ENCODE measurements at places on chromosomes 13 and 19.

DNA sequence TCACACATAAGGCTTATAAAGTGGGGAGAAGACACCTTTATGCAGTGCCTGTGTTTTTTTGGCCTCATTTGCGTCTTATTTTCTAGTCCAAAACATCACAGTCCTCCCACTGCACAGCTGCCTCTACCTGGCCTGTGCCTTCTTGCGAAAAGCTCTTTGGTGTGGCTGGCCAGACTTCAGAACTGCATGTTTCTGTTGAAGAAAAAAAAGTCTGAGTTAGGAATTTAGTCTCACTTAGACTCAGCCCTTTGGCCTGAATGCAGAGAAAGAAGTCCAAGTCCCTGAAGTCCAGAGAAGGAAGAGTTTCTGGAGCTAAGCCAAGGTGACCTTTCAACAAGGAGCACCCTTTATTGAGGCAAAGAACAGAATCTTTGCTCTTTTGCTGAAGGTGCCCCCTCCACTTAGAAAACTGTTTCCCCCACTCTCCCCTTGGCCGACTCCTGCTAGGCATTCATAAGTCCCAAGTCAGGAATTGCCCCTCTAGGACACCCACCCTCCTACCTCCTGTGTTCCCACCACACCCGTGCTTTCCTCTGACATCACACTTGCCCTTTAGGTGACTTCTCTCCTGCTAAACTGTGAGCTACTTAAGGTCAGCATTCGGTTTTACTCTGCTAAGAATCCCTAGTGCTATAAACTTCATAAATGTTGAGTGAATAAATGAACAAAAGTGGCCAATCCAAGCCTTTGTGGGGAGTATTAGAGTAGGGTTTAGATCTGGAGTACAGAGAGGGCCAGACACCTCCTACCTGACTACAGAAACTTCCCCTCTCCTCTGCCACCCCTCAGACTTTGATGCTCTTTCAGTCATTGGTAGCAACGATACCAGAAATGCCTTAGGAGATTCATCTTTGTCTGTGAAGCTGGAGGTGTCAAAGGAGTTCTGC lies 226.8 kb downstream of the LACC1 start:
- no peak for DNase-seq

DNA sequence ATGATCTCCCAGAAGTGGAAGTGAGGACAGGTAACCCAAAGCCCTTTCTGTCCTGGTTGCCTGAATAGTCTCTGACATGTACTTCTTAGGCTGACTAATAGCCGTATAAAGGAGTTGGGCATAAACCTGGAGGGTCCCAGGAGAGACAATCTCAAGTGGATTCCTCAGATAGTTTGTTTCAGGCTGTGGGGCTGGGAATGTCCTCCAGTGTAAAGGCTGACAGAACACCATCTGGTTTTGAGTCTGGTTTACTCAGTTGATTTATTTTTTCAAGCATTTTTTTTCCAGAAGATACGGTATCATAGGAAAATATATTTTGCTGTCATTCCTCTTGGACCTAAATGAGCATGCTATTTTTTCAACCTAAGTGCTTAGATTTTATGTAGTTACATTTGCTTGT lies 15.2 kb downstream of the HTR2A start:
- no peak for DNase-seq

DNA sequence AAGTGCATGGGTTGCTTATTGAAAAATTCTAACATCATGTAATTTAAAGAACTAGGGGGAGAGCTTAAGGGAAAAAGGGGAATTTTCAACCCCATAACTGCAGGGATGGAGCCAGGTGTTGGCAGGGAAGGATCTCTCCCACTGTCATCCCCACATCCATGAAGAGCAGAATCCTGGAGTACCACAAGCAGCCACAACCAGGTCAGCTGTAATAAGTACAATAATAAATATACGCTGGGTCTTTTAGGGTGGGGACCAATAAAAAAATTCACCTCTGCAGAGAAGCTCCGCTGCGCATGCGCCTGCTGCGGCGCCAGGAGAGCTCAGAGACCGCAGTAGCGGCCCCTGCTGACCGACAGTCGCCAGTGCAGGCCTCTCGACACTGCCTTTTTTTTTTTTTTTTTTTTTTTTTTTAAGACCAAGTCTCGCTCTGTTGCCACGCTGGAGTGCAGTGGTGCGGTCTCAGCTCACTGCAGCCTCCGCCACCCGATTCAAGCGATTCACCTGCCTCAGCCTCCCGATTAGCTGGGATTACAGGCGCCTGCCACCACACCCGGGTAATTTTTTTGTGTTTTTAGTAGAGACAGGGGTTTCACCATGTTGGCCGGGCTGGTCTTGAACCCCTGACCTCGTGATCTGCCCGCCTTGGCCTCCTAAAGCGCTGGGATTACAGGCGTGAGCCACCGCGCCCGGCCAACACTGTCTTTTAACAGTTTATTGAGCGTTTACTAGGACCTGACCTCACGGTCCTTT lies 2.5 kb upstream of the EEF2 start:
- DNase-seq, result peak; percentile 90

DNA sequence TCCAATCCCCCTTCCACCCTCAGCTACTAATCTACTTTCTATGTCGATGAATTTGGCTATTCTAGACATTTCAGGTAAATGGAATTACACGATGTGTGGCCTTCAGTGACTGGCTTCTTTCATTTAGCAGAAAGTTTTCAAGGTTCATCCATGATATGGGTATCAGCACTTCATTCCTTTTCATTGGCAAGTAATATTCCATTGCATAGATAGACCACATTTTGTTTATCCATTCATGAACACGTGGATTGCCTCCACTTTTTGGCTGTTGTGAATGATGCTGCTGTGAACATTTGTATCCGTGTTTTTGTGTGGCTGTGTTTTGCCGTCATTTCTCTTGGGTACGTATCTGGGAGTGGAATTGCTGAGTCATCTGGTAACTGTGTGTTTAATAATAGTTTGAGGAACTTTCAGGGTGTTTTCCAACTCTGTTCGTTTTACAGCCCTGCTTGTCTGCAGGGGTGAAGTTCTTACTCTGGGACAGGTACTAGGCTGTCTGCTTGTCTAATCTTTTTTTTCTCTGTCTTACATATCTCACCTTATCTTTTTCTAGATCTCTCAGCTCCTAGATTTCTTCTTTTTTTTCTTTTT lies 32.5 kb downstream of the MARK4 start:
- no peak for DNase-seq

GRCh38 chr19:42178791-42179674 lies 38.4 kb downstream of the DEDD2 start:
- DNase-seq, result no peak

GRCh38 chr19:46622118-46622446 lies 2.8 kb downstream of the PTGIR start:
- DNase-seq, result no peak

DNA sequence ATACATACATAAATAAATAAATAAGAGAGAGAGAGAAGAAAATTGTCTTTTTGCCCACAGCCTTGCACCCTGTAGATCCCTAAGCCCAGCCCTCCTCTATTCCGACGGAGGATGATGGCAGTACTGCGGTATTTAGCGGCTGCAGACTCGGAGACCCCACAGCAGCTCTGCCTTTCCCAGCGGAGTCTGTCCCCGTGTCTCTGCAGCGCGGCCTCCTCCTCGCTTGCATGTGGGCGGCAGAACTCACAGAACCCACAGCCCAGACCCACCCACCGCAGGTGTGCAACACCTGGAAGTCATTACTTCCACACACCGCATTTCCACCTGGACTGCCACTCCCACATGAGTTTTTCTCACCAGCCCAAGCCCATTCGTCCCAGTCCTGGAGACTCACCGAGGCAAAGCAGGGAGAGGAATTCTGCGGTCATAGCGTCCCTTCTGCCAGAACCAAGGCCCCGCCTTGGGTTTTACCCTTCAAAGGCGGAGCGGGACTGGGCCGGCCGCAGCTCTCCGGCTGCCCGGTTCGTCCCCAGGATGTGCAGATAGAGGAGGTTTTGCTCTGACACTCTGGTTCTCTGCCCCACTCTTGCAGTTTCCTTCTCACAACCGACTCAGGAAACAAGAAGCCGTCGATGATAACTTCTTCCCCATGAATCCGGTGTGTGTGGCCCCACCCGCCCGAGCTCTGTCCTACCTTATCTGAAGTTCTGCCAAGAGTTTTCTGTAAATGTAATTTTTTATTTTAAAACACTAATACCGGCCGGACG lies at the start of gene VSTM1:
TSS of gene VSTM1 (minus strand) at position 548 of the 767 bp plus-strand sequence. CDS start at position 428, 120 bp downstream.
- DNase-seq, result no peak

- DNase-seq, result peak; percentile 94
Measured at GRCh38 chr19:5803752-5804515, 933 bp upstream of the NRTN start.

DNA sequence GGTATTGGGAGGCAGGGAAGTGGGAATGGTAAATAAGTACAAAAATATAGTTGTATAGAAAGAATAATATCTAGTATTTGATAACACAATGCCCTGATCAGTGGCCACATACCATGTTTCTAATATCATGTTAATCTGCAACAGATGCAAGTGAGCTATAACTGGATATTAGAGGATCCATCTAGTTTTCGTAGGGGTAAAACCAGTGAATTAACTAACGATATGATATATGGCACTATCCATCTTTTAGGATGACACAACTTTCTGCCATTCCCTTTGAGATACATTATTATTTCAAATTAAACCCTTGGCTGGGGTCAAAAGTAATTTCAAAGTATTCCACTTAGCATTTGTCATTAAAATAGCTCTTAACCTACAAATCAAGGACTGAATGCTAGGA lies 1686.2 kb downstream of the SLITRK1 start:
- no peak for DNase-seq

GRCh38 chr19:31377736-31378135 lies 28.5 kb upstream of the TSHZ3 start:
- no peak for DNase-seq

DNA sequence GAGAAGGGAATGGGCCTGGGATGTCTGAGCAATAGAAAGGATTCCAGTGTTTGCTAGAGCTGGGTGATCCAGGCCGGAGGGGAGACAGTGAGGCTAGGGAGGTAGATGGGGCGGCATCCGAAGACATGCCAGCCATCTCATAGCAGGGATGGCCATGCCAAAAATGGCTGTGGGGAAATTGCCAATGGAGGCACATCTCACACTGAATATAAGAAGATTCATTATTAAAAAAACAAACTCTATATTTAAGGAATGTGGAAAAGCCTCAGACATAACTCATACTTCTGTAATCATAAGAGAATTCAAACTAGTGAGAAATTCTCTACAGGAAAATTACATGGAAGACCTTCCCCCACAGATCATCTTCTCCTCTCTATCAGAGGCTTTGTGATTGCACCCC lies 289.2 kb downstream of the FGF9 start:
- no peak for DNase-seq

DNA sequence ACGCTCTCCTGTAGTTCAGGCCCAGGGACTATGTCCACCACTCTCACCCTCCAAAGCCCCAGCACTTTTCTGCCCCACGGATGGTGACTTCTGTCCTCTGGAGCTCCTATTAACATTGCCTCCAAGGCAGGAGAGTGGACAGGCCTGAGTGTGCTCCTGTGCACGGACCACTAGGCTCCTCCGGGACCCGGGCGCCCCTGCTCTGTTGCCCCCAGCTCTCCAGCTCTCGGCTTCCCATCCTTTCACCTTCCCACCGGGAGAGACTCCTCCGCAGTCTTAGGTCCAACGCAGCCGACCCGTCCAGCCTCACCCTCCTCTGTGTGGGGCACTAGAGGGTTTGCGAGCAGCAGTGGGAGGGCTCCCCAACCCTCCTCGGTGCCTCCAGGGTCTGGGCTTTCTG lies 30.4 kb downstream of the CAPN12 start:
- no peak for DNase-seq

DNA sequence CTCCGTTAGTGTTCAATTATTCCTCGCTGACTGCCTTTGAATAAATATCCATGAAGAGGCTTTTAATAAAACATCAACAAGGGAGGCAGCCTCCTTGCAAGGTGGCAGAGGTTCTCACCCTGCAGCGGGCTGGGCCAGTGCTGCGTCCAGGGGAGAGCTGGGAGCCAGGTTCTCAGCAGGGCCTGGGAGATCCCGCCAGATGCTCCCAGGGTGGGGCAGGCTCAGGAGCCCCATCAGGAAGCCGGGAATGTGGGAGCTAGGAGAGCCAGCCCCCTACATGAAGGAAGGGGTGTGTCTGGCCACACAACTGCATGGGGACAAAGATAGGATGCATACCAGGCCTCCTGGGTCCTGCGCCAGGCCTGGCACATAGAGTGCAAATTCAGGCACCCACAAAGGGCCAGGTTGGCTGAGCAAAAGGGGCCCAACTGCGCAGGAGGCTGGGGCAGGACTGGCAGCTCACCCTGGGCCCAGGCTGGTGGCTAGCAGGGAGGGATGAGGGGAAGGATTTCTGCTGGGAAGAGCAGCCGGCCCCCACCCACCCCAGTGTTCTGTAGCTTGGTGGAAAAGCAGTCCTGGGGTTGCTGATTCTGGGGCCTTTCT lies 22.8 kb downstream of the VSTM2B start:
- no peak for DNase-seq

GRCh38 chr13:30371649-30372265 lies 50.5 kb upstream of the UBE2L5 start:
- peak; percentile 49 for DNase-seq

DNA sequence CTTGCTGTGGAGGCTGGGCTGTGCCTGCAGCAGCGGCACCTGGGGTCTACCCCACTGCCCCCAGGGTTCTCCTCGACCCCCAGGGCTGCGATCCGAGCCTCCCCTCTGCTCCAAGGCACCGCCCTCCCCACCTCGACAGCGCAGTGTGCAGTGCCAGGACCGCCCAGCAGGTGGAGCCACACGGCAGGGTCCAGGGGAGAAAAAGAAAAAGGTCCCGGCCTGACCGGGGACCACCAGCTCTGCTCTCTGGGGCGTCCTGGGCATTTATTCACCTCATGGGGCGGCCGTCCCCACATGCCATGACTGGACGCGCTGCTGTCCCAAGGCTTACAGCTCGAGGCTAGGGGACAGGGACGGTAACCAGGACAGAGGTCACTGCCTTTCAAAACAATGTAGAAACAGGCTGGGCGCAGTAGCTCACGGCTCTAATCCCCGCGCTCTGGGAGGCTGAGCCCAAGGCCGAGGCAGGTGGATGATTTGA lies 10.6 kb downstream of the REXO1 start:
- DNase-seq, result peak; percentile 76

Measured in stimulated activated CD4-positive, alpha-beta T cell treated with anti-CD3 and anti-CD28 coated beads, Interleukin-2, amount 100 ng/mL, for 24 hours (primary cell).